A549 treated with CpdA at 1 μM for 4 hours (cell line): ENCODE measurements at places on chromosomes 7 and 10. TPM values are rescaled to one million over a fixed set of nuclear protein-coding genes. Genes with fewer than 3 reads are reported as not detected.

The FLNC gene
- 4.0 to 7.5 TPM (median 5.2 TPM) in 5 replicates for total RNA-seq

The NET1 gene
- 72.1 to 99.4 TPM (median 86.8 TPM) in 5 replicates for total RNA-seq

The TMEM225B gene
- total RNA-seq, result 0.75 to 1.4 TPM (median 1.1 TPM) in 5 replicates

The NAPEPLD gene
- 4.1 to 6.1 TPM (median 4.6 TPM) in 5 replicates for total RNA-seq

The ANXA11 gene
- 143 to 205 TPM (median 201 TPM) in 5 replicates for total RNA-seq

The NEUROD6 gene
- not detected in 5 replicates for total RNA-seq

The MSS51 gene
- 0.40 to 0.58 TPM (median 0.48 TPM) in 5 replicates for total RNA-seq

The HGF gene
- 0.06 TPM in 2 of 5 replicates, not detected in the others for total RNA-seq

The STEAP4 gene
- total RNA-seq, result not detected in 5 replicates

The SEMA3C gene
- 36.6 to 78.1 TPM (median 58.9 TPM) in 5 replicates for total RNA-seq

The MYH16 gene
- total RNA-seq, result 0.64 to 1.0 TPM (median 0.84 TPM) in 5 replicates

The MKRN1 gene
- total RNA-seq, result 54.2 to 68.6 TPM (median 56.8 TPM) in 5 replicates

The LRRTM3 gene
- not detected in 5 replicates for total RNA-seq

The PALD1 gene
- total RNA-seq, result 5.5 to 7.8 TPM (median 6.9 TPM) in 5 replicates

The MBL2 gene
- not detected in 5 replicates for total RNA-seq

The CADPS2 gene
- 0.04 to 0.19 TPM (median 0.07 TPM) in 5 replicates for total RNA-seq

The HOXA2 gene
- total RNA-seq, result 0.82 to 1.4 TPM (median 1.0 TPM) in 5 replicates
